ENCODE measurements at places on chromosomes 7 and 10.

DNA sequence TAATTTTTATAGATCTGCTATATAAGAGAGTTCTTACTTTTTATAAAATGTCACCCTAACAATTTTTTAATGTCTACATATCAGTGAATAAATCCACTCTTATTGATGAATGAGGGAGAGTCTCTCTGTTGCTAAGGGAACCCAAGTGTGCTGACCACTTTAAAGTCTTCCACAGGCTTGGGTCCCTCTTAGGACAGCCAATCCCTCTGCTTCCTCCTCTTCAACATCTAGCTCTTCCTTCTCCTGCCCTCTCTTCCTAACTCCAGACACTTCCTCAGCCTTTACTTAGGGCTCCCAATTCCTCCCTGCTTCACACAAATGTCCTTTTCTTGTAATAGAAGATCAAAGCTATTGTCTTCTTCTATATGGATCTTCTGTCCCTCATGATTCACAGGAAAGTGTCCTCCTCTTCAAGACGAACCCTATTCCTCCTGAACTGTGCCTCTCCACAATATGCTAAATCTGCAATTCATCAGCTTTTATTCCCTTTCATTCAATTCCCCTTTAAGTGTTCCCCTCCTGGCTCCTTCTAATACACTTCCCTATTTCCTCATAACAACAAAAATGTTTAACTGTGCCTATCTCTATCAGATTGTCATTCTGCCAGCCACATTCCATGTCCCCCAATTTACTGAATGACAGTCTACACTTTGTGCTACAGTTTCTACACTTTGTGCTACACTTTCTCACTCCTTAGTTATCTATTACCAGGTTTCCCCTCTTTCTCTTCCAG is 37.7 kb downstream of the CDK6 start:
- DNase-seq = no peak
- H3K27ac ChIP-seq = no peak overlapping the region
- H3K4me3 ChIP-seq = no peak overlapping the region
- no peaks in the 10 kb centered on the region for H3K27me3 ChIP-seq

- H3K36me3 ChIP-seq = no peaks in the 10 kb centered on the region
- DNase-seq = no peak
- H3K4me1 ChIP-seq = no peaks in the 10 kb centered on the region
- H3K27ac ChIP-seq = no peak overlapping the region
Measured at GRCh38 chr10:94186722-94187121, 176.0 kb downstream of the NOC3L start.

DNA sequence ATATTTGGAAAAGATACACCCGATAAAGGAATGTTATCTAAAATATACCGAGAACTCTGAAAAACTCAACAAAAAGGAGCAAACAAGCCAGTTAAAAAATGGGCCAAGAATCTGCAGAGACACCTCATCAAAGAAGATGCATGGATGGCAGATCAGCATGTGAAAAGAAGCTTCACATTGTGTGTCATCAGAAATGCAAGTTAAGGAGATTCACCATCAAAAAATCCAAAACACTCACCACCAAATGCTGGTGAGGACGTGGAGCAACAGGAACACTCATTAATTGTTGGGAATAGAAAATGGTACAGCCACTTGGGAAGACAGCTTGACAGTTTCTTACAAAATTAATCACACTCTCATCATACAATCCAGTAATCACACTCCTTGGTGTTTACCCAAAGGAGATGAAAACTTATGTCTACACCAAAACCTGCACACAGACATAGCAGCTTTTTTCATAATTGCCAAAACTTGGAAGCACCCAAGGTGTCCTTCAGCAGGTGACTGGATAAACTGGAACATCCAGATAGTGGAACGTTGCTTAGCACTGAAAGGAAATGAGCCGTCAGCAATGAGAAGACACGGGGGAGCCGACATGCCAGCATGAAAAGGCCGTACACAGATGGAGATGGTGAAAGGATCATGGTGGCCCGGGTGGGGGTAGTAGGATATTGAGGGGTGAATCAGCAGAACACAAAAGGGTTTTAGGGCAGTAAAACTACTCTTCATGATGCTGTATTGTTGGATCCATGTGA is 27.9 kb upstream of the PWWP2B start:
- DNase-seq = no peak
- no peak overlapping the region for H3K27ac ChIP-seq
- H3K27me3 ChIP-seq = no peaks in the 10 kb centered on the region
- H3K36me3 ChIP-seq = peaks cover 6% of the 10 kb centered on the region
- H3K4me1 ChIP-seq = no peaks in the 10 kb centered on the region

GRCh38 chr7:155213955-155214740 is 83.5 kb upstream of the INSIG1 start:
- DNase-seq = no peak
- no peak overlapping the region for H3K4me3 ChIP-seq
- H3K27ac ChIP-seq = no peak overlapping the region
- no peaks in the 10 kb centered on the region for H3K27me3 ChIP-seq
- H3K36me3 ChIP-seq = no peaks in the 10 kb centered on the region

DNA sequence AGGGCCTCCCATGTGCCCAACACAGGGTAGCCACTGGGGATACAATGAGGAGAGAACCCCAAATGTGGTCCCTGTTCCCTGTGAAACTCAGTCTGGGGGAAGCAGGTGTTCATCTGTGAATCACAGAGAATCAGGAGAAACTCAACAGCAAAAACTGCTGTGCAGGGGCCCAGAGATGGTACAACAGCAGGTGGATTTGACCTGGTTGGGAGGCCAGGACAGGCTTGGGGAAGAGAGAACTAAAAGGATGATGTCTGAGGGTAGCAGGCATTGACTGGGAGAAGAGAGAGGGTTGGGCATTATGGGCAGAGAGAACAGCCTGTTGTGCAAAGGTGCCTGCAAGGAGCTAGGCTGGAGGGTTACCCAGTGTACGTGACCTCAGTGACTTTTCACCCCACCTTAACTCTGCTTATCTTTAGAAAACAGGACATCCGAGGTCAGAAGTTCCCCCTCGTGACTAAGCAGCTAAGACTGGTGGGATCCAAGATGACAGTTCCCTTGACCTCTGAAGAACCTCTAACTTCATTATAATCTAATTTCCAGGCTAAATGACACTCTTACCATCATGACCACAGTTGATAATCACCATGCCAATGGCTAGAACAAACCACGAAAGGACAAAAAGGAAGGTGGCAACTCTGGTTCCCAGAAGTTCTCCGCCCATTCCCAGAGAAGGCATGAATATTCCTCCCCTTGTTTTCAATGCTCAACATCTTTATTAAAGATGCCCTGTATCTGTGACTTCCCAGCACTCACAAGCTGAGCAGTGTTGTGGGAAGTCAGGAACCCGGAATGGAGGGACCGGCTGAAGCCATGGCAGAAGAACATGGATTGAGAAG is 5.1 kb upstream of the ADAMTS14 start:
- H3K4me3 ChIP-seq = no peak overlapping the region
- H3K27ac ChIP-seq = no peak overlapping the region
- no peaks in the 10 kb centered on the region for H3K27me3 ChIP-seq
- no peak for DNase-seq
- no peaks in the 10 kb centered on the region for H3K36me3 ChIP-seq

DNA sequence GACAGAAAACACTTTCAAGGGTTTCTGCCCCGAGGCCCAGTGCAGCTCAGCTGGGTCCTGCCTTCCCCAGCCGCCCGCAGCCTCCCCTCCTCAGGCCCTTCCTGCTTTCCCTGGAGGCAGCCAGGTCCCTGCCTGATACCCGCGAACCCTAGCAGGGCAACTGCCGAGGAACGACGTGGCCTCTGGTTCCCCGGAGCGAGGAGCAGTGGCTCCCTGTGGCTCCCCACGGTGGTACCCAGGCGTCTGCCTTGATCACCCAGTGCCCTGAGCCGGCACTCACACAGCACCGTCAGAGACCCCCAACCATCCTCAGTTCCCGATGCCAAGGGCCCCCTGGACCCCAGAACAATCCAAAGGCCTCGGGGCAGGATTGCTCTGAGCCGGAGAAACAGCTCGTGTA is 58.3 kb downstream of the CFAP46 start:
- DNase-seq = no peak
- H3K4me3 ChIP-seq = no peak overlapping the region
- H3K27me3 ChIP-seq = no peaks in the 10 kb centered on the region
- no peaks in the 10 kb centered on the region for H3K4me1 ChIP-seq

DNA sequence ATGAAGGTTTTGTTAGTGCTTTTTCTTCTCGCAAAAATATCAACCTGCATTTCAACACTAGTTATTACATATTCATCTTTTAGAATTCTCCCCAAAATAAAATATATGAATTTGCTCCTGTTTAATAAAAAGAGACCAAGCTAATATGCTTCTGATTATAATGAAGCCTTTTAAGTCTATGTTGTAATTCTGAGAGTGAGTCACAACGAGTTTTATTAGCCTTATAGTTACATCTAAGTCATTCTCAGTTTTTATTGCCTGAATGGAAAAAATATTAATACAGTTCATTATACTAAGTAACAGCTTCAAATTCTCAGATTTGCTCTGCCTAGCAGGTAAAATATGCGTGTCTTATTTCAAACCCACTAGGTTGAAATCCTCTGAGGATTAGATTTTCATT is 152.4 kb upstream of the CELF2 start:
- DNase-seq = no peak
- H3K27me3 ChIP-seq = no peaks in the 10 kb centered on the region
- H3K4me3 ChIP-seq = no peak overlapping the region
- no peaks in the 10 kb centered on the region for H3K4me1 ChIP-seq
- no peak overlapping the region for H3K27ac ChIP-seq

DNA sequence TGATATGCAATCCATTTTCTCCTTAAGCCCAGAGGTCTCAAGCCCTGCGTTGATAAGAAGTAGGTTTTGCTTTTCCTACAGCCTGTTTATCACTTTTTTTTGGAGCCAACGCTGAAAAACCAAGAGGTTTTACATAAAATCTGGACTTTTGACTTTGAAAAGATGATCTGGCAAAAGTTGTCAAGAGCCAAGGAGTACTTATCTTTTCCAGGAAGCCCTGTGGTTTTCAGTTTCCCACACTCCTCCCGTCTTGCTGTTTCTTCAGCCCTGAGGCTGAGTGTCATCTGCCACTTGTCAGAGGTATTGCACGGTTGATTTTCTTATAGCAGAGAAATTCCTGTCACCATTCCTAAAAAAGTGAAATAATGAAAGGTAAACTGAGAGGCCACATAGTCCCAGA is 108.7 kb downstream of the TYW1 start:
- no peak overlapping the region for H3K4me3 ChIP-seq
- no peak overlapping the region for H3K27ac ChIP-seq
- no peaks in the 10 kb centered on the region for H3K4me1 ChIP-seq
- no peaks in the 10 kb centered on the region for H3K27me3 ChIP-seq

DNA sequence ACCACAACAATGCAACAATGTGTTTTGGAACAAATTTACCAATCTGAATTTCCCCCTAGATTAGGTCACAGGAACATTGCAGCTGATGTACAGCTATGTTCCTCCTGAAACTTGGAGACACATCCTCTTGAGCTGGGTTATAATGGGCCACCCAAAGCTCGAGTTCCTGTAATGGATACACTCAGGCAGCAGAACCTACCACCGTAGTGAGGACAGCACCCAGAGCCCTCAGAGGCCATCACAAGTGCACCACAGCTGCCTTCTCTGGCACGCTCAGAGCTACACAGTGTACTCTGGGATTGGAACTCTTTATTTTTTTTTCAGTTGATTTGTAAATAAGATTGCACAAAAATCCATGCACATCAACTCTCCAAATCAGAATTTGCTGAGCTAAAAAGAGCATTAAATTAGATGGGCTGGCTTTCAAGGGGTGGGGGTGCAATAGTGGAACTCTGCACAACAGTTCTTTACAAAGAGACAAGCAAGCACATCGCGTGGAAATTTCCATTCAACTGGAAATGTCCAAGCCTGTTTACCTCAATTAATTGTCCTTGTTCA is 56.7 kb downstream of the EGFR start:
- no peak for DNase-seq
- H3K27me3 ChIP-seq = no peaks in the 10 kb centered on the region
- H3K4me1 ChIP-seq = peaks cover 55% of the 10 kb centered on the region
- H3K4me3 ChIP-seq = no peak overlapping the region

DNA sequence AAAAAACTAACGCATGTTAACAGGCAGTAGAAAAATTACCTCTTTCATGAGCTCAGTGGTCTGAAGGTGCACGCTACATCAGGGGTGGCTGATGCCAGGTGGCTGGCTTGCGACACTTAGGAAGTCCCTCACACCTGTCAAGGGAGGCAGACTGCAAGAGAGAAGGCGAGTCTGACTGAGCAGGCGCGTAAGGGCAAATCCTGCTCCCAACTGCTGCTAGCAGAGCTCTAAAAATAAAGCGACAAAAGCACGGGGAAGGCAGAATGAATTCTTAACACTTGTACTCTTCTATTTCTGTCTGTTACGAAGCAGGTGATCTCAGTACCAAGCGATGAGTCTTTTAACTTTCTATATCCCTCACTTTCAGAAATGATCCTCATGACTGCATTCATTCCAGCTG is 33.1 kb downstream of the CACNA2D1 start:
- no peak overlapping the region for H3K27ac ChIP-seq
- H3K4me1 ChIP-seq = no peaks in the 10 kb centered on the region
- peak overlapping the region; percentile 3 for H3K4me3 ChIP-seq
- no peaks in the 10 kb centered on the region for H3K27me3 ChIP-seq

DNA sequence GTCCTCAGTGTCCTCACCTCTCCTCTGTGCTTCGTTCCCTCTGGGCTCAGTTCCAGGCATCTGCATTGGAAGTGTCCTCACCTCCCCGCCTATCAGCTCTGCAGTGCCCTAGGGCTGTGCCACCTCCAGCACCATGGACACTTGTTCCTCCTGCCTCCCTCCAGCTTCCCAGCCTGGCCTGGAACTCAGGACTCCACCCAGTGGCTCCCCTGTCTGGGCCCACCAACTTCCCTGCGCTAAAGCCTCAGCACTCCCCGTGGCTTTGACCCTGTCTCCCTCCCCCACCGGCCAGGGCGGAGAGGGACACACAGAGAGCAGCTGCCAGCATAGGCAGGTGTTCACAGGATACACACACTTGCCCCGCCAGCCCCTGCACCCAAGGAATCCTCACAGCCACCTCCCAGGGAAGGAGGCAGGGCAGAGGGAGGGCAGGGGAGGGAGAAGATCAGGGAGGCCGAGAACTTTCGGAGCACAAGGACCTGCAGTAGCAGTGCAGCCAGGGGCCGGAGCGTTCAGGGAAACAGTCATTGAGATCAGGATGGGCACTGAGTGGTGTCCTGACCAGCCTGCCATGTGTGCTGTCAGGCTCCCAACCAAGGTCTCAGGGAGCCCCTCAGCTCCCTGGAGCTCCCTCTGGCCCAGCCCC is 31.3 kb downstream of the ANXA8 start:
- no peaks in the 10 kb centered on the region for H3K4me1 ChIP-seq
- H3K27me3 ChIP-seq = no peaks in the 10 kb centered on the region
- no peak overlapping the region for H3K4me3 ChIP-seq
- no peaks in the 10 kb centered on the region for H3K36me3 ChIP-seq
- no peak for DNase-seq

DNA sequence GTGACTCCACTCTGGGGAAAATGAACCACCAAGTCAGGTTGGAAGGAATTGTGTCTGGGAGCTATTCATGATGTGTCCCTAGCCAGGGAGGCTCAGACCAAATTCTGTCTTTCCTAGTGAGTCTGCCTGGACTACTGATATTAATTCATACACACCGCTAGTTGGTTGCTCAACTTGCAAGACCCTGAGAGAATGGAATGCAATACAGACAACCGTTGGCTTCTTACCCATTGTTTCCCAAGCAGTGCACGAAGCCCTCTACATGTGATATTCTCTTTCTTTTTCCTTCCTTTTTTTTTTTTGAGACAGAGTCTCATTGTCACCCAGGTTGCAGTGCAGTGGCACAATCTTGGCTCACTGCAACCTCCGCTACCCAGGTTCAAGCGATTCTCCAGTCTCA is 19.4 kb upstream of the SRGN start:
- H3K4me3 ChIP-seq = no peak overlapping the region
- DNase-seq = no peak
- H3K27me3 ChIP-seq = no peaks in the 10 kb centered on the region
- H3K36me3 ChIP-seq = no peaks in the 10 kb centered on the region
